ENCODE measurements at places on chromosomes 4 and X.
A peak's percentile ranks its signal among the peaks of the same experiment; 100 is the strongest.

DNA sequence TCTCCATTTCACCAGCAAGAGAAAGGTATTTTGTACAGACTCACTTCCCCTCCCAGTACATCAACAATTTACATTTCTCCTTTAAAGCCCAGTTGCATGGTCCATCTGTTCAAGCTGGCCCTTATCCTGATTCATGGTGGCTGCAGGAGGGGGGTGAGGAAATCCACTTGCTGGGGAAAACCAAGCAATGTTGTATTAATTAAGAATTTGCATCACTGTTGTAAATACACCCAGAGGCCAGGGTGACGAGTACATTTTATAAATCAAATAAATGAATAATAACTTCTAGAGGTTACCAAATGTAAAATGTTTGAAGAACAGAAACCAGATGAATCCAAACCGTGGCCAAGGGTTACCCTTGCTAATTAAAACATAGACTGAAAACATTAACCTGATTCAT is 395.9 kb upstream of the INTU start:
- DNase-seq: no peak

GRCh38 chrX:112868586-112868985 is 28.0 kb upstream of the AMOT start:
- DNase-seq: no peak

- peak; percentile 70 for DNase-seq
These were observed 829 bp downstream of the ELOVL6 start for GRCh38 chr4:110197529-110198042.

- no peak for DNase-seq
These were observed 52.8 kb downstream of the PDLIM5 start for GRCh38 chr4:94504545-94504944.

DNA sequence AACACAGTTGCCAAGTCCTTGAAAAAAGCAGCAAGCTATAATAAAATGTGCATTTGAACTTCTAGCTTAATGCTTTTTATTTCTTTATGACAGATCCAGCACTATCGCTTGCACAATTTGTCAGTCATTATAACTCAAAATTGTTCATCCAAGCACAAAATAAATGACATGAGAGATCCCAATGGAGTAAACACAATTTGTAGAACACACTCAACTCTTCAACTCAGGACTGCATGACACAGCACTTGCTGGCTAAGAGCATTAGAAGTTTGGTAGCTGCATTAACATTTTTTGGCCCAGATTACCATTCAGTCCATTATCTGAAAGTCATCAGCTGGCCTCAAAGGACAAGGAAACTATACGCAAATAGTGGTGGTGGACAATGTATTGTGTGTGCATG is 530.1 kb downstream of the INPP4B start:
- no peak for DNase-seq

DNA sequence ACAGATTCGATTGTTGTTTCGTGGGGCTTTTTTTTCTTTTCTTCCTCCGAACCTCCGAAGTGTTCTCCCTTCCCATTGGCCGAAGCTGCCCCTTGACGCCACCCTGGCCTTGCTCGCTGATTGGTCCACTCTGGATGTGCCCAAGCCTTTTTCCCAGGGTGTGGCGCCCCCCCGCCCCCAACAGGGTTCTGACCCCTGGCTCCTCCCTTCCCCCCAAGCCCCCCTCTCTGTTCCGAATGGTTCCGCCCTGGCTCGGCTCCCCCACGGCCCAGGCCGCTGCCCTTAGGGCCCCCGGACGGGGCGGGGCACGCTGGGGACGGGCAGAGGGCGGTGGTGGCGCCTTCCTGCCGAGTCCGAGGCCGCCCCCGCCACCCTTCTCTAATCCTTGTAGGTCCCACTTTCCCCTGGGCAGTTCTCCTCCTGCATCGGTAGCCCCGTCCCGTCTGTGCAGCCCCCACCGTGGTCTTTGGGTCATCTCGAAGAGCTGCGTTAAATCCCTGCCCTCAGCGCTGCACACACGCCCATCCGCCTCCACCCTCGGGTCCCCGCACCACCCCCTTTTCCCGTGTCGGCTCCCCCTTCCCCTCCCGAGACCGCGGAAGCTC is 25.5 kb downstream of the UTP14A start:
- peak; percentile 70 for DNase-seq

- peak; percentile 6 for DNase-seq
These were observed 25.5 kb upstream of the RXFP1 start for GRCh38 chr4:158496030-158496741.
